BE2C (cell line): ENCODE measurements at places on chromosomes 5 and 9.
A peak's percentile ranks its signal among the peaks of the same experiment; 100 is the strongest.

DNA sequence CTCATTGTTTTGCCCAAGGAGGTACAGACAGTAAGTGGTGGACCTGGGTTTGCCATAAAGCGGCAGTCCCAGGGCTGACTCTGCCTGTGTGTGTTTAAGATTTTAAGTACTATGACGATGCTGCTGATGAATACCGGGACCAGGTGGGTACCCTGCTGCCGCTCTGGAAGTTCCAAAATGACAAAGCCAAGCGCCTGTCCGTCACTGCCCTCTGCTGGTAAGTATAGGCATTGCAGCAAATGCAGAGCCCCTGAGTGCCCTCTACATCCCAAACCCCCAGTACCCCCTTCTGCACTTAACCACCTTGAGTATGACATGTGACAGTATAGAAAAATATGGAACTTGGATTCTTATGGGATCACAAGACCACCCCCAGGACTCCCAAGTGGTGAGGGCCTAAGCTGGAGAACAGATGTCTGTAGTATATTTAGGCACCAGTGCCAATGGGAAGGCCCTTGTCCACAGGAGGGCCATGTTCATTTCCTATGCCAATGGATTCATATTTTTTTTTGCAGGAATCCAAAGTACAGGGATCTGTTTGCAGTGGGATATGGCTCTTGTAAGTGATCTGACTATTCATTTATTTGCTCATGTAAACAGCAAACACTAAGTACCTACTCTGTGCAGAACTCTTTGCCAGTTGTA lies 22.0 kb downstream of the ENHO start:
- DNase-seq: peak; percentile 69

DNA sequence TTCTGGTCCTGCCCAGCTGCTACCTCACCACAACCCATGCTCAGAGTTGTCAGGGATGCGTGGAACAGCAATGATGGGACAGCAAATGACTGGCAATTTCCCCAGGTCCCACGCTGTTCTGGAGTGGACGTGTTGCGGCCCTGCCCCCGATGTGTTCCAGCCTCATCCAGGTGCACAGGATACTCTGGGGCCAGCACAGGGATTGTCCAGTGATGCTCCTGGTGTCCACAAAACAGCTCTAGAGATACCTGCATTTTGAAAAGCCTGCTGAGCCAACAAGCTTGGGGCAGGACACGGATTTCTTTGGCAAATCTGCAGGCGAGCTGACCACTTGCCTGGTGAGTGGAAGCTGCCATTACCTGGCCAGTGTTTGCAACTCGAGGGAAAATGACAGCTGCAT lies 88.7 kb downstream of the ANKRD33B start:
- no peak for DNase-seq

DNA sequence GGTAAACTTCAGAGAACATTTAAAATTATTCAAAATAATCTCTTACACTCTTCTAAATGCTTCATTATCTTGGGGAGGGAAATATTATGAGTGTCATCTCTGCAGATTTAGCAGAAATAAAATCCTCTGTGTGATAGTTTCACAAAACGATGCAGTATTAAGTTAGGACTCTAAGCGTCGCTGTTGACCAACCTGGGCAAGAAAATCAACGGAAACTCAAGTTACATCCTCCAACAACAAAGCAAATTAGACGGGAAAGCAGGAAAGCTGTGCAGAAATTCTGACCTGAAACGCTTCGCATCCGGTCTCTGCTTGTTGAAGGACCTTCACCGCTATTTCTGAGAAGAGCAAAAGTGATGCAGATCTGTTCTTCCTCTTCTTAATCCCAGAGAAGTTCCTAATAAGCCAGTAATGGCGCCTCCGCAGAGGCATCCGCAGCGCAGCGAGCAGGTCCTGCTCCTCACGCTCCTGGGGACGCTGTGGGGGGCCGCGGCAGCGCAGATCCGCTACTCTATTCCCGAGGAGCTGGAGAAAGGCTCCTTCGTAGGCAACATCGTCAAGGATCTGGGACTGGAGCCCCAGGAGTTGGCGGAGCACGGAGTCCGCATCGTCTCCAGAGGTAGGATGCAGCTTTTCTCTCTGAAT lies at the start of gene PCDHGA6:
TSS of gene PCDHGA6 (plus strand) at position 219 of the 645 bp plus-strand sequence. CDS start at position 412, 193 bp downstream.
- no peak for DNase-seq

DNA sequence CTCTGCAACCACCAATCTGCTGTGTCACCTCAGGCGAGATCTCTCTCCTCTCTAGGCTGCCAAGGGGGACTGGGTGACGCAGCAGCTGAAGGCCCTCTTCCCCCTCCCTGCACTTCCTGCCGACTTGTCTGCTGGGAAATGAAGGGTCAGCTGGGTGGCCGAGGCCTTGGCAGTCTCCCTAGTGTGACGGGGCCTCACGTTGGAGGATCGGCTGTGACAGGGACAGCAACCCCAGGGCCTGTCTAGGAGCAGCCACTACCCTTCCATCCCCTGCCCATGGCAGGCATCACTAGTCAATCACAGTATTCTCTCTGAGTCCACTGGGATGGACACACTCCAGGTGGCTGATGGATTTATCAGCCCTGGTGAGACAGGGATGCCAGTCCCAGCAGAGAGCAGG lies 107.3 kb upstream of the SARDH start:
- no peak for DNase-seq

- peak; percentile 30 for DNase-seq
These were observed 64.6 kb downstream of the ENC1 start for GRCh38 chr5:74575741-74576538.

- peak; percentile 65 for DNase-seq
These were observed 200.9 kb downstream of the SLIT3 start for GRCh38 chr5:169099801-169100734.

DNA sequence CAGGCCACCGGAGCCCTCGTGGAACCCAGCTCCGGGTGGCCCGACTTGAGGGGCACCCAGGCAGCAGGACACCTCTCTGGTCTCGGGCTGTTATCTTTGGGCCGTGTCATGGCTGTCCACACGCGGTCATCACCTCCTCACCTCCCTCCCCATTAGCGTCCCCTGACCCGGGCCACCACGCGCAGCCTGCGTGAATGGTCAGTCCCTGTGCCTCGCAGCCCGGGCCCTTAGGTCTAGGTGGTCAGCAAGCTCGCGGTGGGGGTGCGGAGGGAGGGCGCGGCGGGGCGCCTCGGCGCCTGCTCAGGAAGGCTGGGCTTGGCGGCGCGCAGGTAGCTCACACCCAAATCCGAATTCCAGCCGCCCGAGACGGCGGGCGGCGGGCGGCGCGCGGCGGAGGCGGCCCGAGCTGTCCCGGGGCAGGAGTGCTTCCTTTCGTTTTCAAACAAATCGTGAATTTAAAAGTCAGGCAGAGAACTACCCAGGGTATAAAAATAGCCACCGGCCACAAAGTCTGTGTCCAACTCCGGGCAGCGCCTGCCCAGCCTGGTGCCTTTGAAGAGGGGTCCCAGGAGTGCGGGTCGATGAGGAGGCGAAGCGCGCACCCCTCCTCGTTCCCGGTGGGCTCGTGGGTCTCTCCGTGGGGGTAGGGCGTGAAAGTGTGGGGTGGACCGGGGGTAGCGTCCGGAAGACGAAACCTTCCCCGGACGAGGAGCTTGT lies 1.0 kb upstream of the RXRA start:
- no peak for DNase-seq

- DNase-seq: no peak
These were observed 417.7 kb downstream of the PSAT1 start for GRCh38 chr9:78714576-78714975.

GRCh38 chr5:145345511-145346287 lies 489.4 kb downstream of the PRELID2 start:
- no peak for DNase-seq

GRCh38 chr5:54548565-54548964 lies 31.0 kb downstream of the SNX18 start:
- no peak for DNase-seq

DNA sequence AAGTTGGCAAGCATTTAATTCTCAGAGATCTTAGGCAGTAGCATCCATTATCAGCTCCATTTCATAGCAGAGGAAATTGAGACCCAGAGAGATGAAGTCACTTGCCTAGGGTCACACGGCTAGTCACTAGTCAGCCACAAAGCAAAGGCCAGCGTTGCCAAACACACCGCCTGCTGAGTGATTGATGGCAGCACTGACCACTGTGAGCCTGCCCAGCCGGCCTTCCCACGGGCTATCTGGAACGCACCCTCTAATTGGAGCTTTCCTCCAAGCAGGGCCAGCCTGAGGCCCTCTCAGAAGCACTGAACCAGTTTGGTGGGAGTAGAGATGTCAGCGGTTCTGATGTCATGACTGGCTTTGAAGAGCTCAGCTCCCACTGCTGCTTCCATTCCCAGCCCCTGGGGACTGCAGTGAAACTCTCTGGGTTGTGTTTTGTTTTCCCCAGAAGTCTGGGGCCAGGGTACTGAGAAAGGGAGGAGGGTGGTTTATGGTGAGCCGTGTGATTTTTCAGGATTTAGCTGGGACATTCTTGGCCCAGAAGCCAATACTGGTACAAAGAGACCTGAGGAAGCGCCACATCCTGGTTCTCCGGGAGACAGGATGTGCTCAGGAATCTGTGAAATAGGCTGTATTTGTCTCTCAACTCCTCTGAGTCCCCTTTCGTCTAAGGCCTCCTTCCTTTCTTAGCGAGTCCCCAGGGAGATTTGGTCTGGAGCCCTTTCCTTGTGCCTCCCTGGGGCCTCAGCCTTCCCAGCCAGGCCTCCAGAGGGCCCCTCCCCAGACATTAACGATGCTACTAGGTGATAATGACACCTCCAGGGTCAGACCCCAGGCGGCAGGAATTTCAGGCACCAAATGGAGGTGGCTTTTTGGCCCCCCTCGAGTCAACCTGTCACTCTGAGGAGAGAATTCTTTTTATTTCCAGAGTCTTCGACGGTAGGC lies 44.5 kb downstream of the SPRY4 start:
- DNase-seq: peak; percentile 74

DNA sequence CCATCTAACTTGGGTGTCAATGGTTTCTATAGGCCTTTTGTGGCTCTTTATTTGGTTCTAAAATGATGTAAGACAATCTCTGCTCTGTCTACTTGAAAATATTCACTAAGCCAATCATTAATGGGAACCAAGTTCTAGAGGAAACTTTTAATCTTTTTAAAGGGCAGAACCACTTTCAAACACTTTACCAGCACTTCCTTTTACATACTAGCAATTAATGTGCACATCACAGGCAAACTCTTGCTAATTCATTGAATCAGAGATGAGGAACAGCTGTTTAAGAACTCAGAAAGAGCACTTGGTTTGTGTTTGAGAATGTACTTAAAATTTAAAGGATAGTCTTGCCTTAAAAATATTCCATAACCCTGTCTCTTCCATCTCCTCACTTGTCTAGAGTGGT lies 83.4 kb downstream of the PAPPA start:
- DNase-seq: no peak

- DNase-seq: peak; percentile 35
These were observed 66.4 kb upstream of the SPRY4 start for GRCh38 chr5:142391058-142391845.

GRCh38 chr9:34370335-34370969 lies 6.2 kb downstream of the MYORG start:
- no peak for DNase-seq

- DNase-seq: no peak
These were observed 617.3 kb upstream of the ST8SIA4 start for GRCh38 chr5:101520417-101520816.

- no peak for DNase-seq
These were observed 1.7 kb upstream of the PLPPR1 start for GRCh38 chr9:101026824-101027223.
